Right cardiac atrium (tissue), 5 donors: ENCODE measurements at places on chromosomes 11 and 22. TPM values are rescaled to one million over a fixed set of nuclear protein-coding genes. Genes with fewer than 3 reads are reported as not detected.
A peak's percentile ranks its signal among the peaks of the same experiment; 100 is the strongest.

DNA sequence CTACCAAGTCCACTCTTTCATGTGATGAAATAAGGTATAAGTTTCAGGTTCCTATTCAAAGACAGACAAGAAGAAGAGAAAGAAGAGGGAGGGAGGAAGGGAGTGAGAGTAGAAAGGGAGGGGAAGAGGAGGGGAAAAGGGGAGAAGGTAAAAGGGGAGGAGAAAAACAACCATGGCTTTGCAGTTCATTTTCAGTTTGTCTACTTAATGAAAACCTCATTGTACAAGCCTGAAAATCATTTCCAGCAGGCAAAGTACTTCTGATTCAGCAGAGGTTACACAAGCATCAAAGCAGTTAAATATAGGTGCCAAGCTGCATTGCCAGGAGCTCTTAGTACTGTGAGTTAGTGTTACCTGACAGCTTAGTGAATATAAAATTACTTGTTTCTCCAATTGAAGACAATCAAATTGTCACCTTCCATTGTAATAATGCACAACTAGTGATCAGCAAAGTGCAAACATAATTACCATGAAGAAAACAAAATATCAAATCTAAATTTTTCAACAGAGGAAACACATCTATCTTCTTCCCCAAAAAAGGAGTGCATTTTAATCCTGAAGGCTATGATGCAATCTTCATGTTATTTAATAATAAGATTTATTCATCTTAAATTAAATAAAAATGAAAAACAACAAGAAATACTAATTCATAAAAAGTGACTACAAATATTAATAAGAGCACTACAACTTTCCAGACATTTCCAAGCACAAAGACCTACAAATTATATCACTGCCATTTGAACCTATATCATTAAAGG, 8.2 kb downstream of the SOX6 start:
- no peak for DNase-seq

GRCh38 chr22:47000256-47000655, 237.8 kb downstream of the TBC1D22A start:
- no peak for DNase-seq

DNA sequence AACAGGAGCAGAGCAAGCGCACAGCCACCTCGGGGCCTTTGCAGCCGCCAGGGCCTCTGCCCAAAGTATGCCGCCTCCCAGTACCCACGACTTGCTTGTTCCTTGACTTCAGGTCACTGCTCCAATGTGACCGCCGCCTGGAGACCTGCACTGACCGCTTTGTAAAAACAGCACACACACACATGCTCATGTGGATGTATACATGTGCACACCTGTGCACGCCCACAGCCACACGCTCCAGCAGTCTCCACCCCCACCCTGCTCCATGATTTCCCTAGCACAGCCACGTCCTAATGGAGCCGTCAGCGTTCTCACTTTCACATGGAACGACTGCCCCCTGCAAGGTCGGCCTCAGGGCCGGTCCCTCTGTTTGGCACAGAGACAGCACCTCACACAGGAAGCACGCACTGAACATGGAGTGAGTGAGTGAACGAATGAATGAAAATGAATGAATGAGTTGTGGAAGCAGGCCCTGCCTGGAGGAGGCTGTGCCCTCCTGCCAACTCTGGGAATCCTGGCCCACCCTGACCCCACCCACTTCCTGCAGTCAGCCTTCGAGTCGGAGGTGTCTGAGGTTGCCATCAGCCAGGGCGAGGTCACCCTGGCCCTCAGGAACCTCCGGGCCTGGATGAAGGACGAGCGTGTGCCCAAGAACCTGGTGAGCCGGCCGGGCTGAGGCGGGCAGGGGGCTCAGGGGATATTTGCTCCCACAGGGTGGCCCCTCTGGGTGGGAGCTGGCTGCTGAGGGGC, 8.0 kb downstream of the ALDH3B1 start:
- DNase-seq = no peak

DNA sequence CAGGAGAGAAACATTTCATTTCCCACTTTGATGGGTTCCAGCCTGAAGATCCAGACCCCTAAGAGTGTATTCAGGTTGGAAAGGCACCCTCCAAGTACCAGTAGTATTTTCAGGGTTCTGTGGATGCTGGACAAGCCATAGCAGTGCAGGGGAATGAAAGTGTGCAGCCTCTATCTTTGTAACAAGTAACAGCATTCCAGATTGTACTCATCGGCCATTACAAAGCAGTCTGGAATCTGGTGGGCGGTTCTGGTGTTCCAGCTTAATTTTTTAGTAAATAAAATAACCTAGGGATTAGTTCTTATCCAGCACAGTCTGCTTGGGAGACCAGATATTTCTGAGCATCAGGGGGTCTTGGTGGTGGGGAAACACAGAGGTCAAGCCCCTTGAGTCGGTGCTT, 22.6 kb downstream of the APLNR start:
- DNase-seq = peak; percentile 40

- no peak for DNase-seq
These were observed 6.8 kb upstream of the OMP start for GRCh38 chr11:77095551-77096490.

DNA sequence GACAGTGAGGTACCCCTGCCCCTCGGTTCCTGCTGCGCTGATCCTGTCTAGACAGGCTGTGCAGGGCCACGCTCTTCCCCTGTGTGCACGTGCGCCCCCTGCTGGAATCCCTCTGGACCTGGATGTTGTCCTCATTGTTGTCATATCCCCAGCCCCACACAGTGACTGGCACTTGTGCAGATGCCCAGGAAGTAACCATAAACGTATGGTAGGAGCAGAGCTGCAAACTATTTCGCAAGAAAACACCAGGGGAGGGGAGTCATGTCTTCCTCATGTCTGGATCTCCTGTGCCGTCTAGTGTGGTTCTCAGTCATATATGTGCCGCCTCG, 114.7 kb downstream of the CRYBB2 start:
- DNase-seq = no peak

DNA sequence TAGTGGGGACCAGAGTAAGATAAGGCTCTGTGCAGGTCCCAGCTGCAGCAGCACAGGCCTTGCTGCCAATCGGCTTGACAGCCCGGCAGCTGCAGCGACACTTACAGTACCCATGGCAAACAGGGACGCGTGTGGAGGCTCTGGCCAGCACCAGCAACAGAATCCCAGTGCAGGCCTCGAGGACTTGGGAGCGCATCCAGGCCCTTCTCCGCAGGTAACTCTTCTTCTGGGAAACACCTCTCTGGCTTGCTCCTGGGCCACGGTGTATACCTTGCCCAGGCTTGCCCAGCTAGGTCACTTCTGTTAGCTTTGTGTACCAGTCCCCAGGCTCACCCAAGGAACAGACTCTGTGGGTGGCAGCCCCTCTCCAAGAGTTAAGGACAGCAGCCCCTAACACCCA, 126.7 kb downstream of the CTTN start:
- DNase-seq = no peak

DNA sequence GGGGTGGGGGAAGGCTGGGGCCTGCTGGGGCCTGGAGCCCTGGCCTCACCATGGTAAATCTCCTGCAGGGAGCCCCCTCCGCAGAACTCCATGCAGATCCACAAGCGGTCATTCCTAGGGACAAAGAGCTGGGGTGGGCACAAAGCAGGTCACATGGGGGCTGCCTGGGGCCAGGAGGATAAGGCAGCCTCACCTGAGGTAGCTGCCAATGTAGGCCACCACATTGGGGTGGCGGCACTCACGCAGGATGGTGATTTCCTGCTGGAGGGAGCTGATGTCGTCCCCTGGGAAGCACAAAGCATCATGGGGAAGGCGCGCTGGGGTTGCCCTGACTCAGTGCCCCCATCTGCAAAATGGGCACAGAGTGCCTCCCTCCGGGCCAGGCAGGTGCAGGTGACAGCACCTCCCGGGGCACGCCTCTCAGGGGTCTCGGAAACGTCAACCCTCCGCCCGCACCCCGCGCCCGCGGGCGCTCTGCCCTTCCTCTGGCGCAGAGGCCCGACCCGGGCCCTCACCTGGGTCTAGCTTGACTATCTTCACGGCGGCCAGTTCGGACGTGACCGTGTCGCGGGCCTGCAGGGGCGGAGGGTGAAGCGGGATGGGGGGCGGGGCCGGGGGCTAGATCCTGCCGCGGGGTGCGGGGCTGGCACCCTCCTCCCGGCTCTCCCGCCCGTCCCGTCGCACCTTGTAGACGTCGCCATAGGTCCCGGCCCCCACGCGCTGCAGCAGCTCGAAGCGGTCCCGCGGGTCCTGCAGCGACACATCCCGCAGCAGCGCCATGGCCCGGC, 450 bp downstream of the MAP4K2 start:
- peak; percentile 62 for DNase-seq

- DNase-seq = no peak
These were observed 61.6 kb downstream of the STK33 start for GRCh38 chr11:8532475-8532874.

DNA sequence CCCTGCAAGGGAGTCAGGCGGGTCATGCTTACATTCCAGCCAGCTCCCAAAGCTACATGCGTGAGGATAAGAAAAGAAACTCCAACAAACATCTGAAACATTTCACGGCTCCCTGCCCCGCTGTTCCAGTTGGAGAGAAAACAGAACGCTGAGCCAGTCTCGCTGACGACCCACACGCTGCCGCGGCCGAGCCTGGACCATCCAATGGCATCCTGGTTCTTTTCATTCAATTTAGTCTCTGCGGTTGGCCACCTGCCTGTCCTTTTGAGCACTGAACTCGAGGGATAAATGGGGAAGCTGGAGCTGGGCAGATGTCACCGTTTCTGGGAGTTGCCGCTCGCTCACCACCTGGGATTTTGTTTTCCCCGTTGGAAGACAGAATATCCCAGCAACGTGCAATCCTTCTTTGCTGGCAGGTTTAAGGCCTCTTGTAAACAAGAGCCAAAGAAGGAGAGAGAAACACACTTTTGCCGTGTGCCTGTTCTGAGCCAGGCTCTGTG, 45.3 kb upstream of the SHISAL1 start:
- peak; percentile 74 for DNase-seq

DNA sequence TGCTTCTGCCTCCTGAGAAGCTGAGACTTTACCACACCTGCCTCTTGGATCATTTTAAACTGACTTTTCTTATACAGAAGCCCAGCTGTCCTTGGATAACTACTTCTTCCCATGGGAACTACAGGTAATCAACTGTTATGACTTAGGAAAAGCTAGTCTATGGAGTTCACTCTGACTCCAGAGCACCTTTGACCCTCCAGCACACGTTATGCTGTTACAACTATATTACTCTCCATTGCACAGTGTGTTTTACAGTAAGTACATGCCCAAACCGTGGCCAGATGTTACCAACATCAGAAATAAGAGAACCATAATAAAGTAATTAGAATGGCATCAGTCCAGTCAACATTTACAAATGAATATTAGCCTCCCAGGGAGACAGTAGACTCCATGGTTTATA, 21.3 kb upstream of the TSG101 start:
- no peak for DNase-seq

GRCh38 chr22:40878922-40879321, 17.0 kb upstream of the DNAJB7 start:
- DNase-seq = no peak

DNA sequence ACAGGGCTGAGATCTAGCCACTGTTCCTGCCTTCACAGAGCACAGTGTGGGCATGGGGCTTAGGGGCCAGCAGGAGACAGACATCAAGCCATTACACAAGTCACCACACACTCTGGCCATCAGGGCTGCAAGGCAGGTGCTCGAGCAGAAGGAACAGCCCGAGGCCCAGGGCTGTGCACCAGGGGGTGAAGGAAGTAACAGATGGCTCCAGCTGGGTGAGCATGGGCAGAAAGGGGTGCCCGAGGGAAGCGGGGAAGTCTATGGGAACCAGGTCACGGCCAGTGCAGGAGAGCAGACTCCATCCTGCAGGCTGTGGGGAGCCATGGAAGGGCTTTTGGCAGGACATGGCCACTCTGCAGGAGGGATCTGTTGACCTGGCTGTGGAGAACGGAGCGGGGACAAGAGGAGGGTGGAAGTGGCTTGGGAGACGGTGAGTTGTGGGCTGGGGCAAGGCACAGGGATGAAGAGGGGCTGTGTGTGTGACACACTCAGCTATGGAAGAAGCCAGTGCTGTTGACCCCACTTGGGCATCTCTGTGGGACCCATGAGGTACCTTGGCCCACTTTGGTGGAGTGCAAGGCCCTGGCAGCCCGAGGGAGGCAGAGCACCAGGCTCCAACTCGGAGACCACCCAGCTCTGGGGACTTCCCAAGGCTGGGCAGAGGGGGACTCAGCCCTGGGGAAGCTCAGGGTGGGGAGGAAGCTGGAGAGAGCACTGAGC, 3.6 kb downstream of the C11orf68 start:
- peak; percentile 39 for DNase-seq

DNA sequence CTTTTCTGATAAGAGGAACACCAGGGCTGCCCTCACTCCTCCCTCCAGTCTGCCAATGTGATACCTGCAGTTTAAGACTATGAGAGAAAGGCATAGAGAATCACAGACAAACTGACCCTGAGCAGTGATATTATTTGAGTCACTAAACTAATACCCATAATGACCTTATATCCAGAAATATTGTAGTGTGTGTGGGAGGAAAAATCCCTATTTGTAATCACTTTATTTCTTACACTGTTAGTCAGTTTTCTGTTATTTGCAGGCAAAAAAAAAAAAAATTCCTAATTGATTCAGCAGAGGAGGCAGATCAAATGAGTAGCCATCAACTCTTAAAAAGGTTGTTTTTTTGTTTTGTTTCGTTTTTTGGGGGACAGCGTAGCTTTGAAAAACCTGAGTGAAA, 82.5 kb downstream of the MAML2 start:
- DNase-seq = no peak

GRCh38 chr11:46896719-46897406, 21.5 kb downstream of the LRP4 start:
- no peak for DNase-seq

DNA sequence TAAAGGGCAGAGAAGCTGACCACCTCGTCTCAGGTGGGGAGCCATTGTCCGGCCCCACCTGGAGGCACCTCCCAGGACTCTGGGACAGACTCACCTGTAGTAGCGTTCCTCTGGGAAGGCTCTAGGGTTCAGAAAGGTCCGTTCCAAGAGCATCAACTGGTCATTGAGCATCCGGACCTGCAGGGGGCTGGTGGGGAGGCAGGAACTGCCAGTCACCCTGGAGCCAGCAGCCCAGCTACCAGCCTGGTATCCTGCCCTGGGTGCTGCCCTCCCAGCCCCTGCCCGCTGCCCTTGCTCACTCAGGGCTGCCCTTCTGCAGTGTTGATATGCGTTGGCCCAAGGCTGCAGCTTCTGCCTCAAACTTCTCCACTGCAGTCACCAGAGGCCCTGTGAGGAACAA, 4.7 kb downstream of the SAC3D1 start:
- DNase-seq = no peak

Gene P2RY2
- 9.2 TPM for total RNA-seq

Gene ELF5
- total RNA-seq = not detected

Gene F2
- total RNA-seq = not detected

Gene RPUSD4
- 19.4 TPM for total RNA-seq

Gene MEI1
- 1.3 TPM for total RNA-seq

Gene SYT12
- total RNA-seq = 0.15 TPM

Gene KIF18A
- 0.11 TPM for total RNA-seq

Gene ART1
- not detected for total RNA-seq
